NK-92 treated with Interleukin-12 subunit alpha and Interleukin-12 subunit beta, amount 100 ng/mL, for 24 hours (cell line): ENCODE measurements at places on chromosomes 5 and 9.

GRCh38 chr5:55568654-55569512 is 34.1 kb upstream of the PLPP1 start:
- DNase-seq = no peak

DNA sequence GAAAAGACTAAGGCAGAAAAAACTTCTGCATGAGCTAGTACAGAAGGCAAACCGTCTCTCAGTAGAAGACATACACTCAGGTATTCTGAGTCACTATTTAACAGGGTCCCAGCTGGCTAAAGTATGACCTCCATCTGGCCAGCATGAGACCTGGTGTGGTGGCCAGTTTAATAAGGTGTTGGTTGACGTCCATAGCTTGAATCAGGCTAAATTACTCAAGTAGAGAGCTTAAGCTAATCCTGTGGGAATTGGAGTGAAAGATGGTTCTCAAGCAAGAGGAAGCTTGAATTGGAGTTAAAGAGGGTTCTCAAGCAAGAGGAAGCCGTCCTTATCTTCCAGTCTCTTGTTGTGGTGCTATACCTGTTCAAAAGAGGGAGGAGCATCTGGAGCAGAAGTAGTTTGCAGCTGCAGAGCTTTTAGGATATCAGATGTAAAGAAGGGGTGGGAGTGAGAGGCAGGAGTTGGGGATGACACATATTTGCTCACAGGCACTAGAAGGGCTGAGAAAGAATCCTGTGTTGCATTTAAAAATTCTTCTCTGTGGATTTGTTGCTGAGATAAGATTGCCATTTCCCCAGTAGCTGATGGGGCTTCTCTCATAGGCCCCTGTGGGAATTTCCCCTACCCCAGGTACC is 136.1 kb upstream of the RUSC2 start:
- no peak for DNase-seq

DNA sequence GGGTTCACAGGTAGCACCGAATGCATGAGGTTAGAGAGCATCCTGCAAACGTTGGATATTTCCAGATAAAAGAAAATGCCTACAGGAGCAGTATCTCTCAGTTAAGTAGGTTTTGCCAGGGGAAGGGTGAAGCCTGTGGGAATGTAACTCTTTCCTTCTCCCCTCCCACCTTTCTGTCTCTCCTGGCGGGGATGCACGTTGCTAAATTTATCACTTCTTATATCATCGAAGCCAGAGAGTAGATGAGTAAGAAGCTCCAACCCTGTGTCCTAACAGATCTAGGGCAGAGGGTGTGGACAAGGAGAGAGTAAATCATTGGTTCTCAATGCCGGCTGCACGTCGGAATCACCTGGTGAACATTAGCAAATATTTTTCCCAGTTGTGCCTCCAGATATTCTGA is 457.5 kb downstream of the ENC1 start:
- DNase-seq = no peak

DNA sequence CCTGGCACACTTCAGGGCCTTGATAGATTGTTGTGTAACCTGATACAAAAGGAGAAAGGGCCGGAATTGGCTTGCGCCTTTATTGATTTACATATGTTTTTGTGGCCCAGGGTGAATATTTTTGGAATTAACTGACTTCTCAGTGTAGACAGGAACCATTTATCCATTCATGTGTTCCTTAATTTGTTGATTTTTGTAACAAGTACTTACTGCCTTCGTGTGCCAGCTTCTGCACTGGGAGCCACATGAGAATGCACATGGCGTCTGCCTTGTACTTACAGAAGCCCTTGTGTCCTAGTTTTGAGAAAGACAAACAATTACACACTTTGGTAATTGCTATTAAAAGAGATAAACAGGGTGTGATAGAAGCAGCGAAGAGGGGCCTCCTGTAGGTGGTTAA is 26.4 kb downstream of the EHMT1 start:
- DNase-seq = no peak
